ENCODE measurements at places on chromosomes 5 and 9. TPM values are rescaled to one million over a fixed set of nuclear protein-coding genes. Genes with fewer than 3 reads are reported as not detected.

DNA sequence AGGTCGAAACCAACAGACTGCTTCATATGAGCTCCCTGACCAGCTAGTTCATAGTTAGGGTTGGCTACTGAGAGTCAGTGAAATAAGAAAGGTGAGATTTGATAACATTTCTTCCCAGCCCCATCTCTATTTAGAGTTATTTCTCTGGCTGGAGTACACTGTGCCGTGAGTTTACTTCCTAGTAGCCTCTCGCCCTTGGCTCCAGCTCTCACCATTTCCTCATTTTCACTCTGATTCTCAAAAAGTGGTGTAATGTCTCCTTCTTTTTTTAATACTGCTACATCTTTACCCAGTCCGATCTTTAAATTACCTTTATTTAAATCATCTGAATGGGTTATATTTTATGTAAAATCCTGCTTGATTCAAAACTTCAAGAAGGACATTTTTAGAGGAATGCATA lies 100.4 kb upstream of the FAM174A start:
- no peak for DNase-seq

DNA sequence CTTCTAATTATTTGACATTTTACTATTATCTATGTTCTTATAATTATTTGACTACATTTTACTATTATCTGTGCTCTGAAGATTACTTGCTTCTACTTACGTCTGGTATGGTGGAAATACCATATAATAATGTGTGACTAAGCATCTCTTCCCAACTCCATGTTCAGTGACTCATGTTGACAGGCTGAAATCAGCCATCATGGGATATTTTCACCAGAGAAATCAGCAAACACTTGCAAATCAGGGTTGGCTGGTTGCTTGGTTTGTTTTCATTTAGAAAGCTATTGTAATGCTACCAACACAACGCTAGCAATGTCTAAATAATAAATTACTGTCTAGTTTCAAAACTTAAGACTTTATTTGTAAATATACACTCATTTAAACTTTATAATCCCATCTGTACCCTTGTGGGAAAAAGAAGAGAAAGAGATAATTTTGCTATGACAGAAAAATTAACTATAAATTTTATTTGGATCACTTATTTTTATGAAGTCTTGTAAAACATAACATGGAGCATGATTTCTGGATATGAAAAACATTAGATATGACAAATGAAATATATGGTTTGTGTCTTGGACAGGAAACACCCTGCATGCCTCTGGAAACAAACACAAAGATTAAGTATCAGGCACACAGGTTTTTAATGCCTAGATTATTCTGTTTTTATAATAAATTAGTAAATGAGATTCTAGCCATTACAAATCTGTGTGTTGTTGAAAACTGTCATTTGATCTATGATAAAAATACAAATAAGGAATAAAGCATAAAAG lies 337.6 kb downstream of the BNC2 start:
- DNase-seq: peak; percentile 86

- no peak for DNase-seq
Measured at GRCh38 chr9:131557855-131558548, 12.7 kb downstream of the PRRT1B start.

GRCh38 chr9:106590759-106591505 lies 272.0 kb upstream of the ZNF462 start:
- DNase-seq: no peak

Gene TTC39B
- 8.6 TPM for total RNA-seq

DNA sequence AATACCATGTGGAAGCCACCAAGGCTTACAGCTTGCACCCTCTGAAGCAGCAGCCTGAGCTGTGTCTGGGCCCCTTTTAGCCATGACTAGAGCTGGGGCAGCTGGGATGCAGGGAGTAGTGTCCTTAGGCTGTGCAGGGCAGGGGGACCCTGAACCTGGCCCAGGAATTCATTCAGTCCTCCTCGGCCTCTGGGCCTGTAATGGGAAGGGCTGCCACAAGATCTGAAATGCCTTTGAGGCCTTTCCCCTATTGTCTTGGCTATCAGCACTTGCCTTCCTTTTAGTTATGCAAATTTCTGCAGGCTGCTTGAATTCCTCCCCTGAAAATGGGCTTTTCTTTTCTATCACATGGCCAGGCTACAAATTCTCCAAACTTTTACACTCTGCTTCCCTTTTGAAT lies 9.0 kb downstream of the GPR150 start:
- no peak for DNase-seq

GRCh38 chr9:84216151-84216550 lies 124.4 kb downstream of the SLC28A3 start:
- DNase-seq: peak; percentile 55

Gene SOX30
- not detected for total RNA-seq

Gene PCDHB9
- total RNA-seq: 2.5 TPM

Gene SPATA31D4
- total RNA-seq: not detected

- no peak for DNase-seq
Measured at GRCh38 chr9:100670719-100671118, 92.8 kb downstream of the CAVIN4 start.

DNA sequence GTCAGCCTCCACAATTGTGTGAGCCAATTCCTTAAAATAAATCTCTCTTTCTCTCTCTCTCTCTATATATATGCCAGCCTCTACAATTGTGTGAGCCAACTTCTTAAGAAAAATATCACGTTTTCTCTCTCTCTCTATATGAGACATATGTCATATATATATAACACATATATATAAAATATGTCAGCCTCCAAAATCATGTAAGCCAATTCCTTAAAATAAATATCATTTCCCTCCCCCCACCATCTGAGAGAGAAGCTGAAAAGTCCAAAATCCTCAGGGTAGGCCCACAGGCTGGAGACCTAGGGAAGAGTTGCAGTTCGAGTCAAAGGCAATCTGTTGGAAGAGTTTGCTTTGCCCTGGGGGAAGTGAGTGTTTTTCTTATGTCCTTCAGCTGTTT lies 158.1 kb upstream of the RPS23 start:
- DNase-seq: no peak

GRCh38 chr5:160293901-160294561 lies 18.3 kb downstream of the CCNJL start:
- no peak for DNase-seq

DNA sequence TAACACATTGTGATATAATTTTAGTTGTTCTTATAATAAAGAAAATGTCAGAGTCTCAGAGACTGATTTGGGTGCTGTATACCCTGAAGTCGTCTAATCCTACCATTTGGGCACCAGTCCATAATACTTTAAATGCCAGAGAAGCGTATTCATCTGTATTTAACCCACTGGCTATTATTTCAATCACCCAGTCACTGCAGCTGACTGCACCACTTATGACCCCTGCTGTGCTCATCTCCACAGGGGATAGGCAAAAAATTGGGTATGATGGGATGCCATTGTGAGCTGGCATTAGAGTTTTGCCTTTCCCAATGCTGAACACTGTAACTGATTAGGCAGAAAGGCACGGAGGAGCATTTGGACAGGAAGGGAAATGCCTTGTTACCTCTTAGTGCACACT lies 599.7 kb downstream of the CAAP1 start:
- DNase-seq: peak; percentile 47

DNA sequence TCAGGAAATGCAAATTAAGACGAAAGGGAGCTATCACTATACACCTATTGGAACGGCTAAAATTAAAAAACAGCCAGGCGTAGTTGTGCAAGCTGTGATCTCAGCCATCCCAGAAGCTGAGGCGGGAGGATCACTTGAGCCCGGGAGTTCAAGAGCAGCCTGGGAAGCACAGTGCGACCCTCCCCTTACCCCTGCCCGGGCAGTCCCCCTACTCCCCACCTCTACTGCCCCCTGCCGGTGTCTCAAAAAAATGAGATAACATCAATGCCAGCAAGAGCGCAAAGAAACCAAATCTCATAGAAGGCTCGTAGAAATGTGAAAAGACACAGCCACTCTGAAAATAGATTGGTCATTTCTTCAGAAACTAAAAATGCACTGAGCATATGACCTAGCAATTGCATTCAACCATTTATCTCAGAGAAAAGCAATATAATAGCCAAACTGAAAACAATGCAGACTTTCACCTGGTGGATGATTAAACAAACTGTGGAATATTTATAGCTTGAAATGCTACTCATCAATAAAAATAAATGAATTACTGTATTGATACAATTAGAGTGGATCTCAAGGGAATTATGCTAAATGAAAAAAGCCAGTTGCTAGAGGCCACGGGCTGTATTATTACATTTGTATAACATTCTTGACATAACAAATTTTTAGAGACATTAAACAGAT lies 20.6 kb downstream of the OR2V2 start:
- peak; percentile 26 for DNase-seq

DNA sequence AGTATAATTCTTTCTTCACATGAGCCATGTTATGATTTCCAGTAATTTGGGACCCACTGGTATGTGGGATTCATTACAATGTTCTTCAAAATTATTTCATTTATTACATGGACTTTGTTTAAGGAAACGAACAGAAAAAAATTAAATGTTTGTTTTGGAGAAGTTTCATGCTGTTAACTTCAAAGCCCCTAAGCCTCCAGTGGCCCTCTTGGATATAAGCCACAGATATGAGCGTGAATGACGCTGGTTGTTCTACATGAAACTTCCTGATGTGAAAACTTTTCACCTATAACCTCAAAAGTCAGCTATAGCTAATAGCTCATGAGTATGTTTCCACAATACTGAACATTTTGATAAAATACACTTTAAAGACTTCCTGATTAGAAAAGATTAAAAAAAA lies 334.2 kb downstream of the PDE4D start:
- DNase-seq: no peak

DNA sequence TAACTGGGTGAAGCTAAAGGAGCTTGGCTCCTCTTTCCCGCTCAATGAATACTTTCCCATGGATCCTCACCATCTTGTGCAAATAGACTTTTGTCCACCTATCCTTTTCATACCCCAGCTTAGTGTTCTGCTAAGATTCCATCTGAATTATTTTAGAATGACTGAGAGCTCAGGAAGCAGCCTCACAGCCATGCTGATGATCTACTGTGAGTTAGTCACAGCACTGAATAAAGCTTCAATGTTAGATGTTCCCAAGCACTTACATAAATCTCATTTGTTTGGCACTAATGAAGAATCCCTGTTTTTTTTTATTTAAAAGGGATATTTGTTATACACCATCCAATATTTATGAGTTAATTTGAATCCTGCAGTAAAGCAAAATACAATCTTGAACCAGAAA lies 317.6 kb upstream of the TRPC7 start:
- no peak for DNase-seq

- DNase-seq: no peak
Measured at GRCh38 chr9:121133104-121133816, 58.5 kb downstream of the CNTRL start.

- DNase-seq: no peak
Measured at GRCh38 chr9:112680731-112681402, 37.0 kb downstream of the INIP start.

DNA sequence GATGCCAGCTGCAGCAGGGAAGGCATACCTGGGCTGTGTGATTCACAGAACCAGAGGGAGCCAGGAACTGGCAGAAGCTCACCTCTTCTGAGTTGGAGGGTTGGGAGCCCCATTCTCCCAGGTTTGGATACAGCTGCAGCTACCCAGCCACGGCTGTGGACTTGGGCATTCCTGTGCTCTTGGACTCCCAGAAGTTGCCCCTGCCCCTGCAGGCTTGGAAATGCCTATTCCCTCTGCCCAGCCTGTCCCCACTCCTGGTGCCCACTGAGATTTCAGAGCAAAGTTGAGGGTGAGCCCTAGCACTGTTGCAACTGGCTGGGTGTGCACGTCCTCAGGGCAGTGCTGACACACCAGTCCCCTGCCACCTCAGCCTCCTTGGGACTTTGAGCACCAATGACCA lies 489.7 kb downstream of the SLCO4C1 start:
- DNase-seq: no peak

DNA sequence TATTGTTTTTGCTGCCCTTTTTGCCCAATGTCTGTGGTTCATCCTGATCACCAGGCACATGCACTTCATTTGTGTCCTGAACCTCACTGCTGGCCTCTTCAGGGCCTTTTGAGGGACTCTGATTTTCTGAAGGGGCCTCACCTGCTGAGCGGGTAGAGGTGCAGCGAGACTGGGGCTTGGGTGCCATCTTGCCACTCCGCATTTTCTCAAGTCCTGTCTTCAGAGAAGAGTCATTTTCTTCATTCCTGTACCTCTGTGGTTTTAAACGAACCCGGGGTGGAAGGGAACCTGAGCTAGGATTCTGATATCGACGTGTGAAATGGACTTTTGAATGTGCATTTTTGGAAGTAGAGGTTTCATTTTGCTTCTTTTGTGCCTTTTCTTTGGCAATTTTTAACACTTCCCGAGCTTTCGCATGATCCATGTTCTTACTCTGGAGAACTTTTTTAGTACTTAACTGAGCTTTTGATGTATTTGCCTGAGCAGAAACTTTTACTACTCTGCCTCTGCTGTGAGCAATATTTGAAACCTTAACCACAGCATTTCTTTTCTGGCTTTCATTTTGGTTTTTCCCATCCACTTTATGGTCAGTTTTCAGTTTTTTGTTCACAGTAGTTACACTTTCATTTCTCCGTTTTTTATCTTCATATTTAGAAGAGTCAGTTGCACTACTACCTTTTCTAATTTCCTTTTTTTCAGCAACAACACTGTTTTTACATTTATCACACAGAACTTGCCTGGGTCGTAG lies 26.1 kb downstream of the PWWP2A start:
- no peak for DNase-seq

DNA sequence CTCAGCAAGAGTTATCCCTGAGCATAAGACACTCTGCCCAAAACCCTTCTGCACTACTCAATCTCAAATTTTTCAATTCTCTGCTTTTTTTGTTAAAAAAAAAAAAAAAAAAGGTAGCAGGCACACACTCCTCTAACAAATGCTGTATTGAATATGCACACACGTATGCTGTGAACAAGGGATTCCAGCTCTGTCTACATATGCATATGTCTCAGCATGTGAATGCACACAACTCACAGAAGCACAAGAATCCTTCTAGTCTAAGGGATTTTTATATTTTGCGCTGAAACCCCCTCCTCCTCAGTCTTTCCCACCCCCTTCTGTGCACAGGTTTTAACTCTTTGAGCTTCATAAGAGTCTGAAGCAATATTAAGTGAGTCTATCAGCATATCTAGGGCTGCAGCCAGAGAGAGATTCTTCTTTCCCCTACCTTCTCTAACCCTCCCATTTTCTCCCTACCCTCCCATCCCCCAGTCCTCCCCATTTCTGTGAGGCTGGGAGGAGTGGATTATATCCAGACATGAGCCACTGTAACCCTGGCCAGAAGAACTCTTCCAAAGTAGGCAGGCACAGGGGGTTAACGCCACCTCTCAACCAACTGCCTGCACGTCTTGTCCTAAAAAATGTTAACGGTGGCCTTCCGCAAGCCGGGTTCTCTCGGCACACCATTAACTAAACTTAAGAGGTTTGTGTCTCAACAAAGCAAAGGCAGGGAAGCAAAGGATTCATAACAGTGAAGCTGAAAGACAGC lies 1.0 kb downstream of the GABRB2 start:
- no peak for DNase-seq

GRCh38 chr5:52767766-52768480 lies 19.8 kb upstream of the ITGA1 start:
- no peak for DNase-seq

DNA sequence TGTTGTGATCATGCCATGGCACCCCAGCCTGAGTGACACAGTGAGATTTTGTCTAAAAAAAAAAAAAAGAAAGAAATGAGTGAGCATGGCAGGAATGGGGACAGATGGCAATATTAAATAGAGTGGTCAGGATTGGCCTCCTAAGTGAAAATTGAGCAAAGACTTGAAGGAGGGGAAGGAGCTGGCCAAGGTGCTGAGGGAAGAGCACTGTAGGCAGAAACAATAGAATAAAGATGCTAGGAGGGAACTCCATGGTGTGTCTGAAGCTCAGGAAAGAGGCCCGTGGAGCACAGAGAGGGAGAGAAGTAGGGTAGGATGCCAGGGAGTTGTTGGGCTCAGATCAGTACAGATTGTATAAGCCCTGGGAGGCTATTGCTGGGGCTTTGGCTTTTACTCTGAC lies 64.4 kb upstream of the PCAT7 start:
- peak; percentile 14 for DNase-seq

GRCh38 chr9:101326035-101326434 lies 58.8 kb downstream of the BAAT start:
- no peak for DNase-seq

Gene TNC
- 319 TPM for total RNA-seq
